IMR-90 (cell line): ENCODE measurements at places on chromosomes 7 and 10. TPM values are rescaled to one million over a fixed set of nuclear protein-coding genes. Genes with fewer than 3 reads are reported as not detected.
A peak's percentile ranks its signal among the peaks of the same experiment; 100 is the strongest.

- no peak overlapping the region for H3K4me3 ChIP-seq
- no peaks in the 10 kb centered on the region for H3K36me3 ChIP-seq
- no peak overlapping the region for H3K27ac ChIP-seq
- peaks cover 4% of the 10 kb centered on the region for H3K27me3 ChIP-seq
- DNase-seq = no peak
- H3K4me1 ChIP-seq = no peaks in the 10 kb centered on the region
These were observed 42.5 kb upstream of the FZD8 start for GRCh38 chr10:35684586-35684985.

OR2A1 gene
- total RNA-seq = not detected in 2 replicates

RBP3 gene
- not detected in 2 replicates for total RNA-seq

DNA sequence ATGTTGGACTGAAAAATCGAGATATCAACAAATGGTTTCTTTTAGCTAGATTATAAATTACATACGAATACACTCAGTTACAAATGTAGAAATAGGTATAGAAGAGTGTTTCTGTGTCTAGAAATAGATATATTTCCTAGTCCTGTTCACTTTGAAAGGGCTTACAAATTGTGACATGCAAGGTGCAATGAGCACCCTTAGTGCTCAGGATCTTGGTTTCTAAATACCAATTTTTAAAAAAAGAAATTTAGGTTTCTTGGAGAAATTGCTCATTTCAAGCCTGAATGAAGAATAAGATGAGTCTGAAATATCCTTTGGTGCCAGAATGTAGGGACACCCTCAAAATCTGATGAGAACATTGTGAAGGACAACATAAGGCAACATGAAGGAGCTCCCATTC, 306.0 kb downstream of the CRPPA start:
- no peaks in the 10 kb centered on the region for H3K36me3 ChIP-seq
- H3K27me3 ChIP-seq = no peaks in the 10 kb centered on the region
- no peak overlapping the region for H3K4me3 ChIP-seq
- no peak overlapping the region for H3K27ac ChIP-seq
- no peaks in the 10 kb centered on the region for H3K4me1 ChIP-seq
- DNase-seq = no peak

NPSR1 gene
- total RNA-seq = not detected in 2 replicates

DNA sequence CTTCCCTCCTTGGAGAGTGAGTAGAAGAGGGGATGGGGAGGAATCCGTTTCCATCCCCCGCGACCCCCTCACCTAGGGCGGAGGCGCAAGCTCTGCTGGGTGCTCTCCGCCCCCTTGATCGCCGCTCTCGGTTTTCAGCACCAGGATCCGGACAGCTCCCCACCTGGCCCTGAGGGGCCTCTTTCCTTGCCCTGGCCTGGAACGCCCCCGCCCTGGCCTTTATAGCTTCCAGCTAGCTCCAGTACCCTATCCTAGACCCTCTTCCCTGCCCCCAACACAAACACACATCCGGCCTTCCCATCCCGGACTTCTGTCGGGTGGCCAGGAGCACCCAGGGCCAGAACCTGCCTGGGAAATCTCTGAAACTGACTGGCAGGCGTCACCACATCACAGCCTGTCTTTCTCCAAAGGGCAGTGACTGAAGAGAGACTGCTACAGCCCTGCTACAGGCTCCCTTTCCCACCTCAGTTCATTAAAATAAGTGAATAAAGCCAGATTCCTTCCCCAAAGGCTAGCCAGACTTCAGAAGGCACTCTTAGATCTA, 72.3 kb upstream of the LEP start:
- H3K27me3 ChIP-seq = peaks cover 66% of the 10 kb centered on the region
- peaks cover 10% of the 10 kb centered on the region for H3K4me1 ChIP-seq
- H3K27ac ChIP-seq = no peak overlapping the region
- no peaks in the 10 kb centered on the region for H3K36me3 ChIP-seq
- H3K4me3 ChIP-seq = no peak overlapping the region

DNA sequence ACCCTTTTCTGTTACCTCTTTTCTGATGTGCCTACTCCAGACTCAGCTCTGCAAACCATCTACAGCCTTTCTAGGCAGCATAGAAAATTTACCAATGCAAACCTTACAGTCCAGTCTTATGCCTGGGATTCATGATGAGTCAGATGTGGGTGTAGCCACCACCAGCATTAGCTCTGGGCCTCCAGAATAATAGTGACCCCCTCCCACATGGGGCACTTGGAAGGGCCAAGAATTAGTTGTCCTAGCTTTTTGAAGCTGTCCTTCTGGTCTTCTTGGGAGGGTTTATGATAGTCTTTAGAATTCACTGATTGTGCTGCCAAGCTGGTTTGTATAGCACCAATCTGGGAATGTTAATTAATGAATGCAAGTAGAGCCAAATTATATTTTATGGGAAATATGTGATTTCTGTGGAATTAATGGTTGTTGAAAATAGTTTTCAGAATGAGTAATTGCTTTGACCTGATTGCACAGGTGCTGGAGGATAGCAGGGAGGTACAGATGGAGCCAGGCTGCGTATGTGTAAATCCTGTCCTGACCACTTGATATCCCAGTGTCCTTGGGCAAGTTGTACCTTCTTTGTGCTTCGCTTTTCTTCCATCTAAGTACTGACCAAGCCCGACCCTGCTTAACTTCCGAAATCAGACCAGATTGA, 94.8 kb downstream of the CPED1 start:
- peak overlapping the region; percentile 96 for H3K27ac ChIP-seq
- H3K4me3 ChIP-seq = no peak overlapping the region
- no peaks in the 10 kb centered on the region for H3K27me3 ChIP-seq
- H3K4me1 ChIP-seq = peaks cover 23% of the 10 kb centered on the region
- no peaks in the 10 kb centered on the region for H3K36me3 ChIP-seq

DNA sequence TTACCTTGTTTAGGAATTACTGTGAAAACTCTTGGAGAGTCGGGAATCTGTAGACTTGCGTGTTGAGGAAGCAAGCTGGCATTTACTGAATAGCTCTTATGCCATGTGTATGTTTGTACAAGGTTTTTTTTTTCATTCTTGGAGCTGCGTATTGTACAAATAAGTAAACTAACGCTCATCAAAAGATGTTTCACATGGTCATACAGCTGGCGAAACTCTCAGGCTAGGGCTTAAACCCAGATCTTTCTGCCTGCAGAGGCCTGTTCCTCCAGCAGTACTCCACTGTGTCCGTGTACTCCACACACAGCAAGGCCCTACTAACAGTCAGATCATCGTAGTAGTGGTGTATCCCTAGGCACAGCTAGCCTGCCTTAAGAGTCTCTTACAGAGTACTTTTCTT, 7.4 kb downstream of the EDRF1 start:
- no peaks in the 10 kb centered on the region for H3K4me1 ChIP-seq
- H3K27me3 ChIP-seq = no peaks in the 10 kb centered on the region
- peaks cover 40% of the 10 kb centered on the region for H3K36me3 ChIP-seq
- H3K4me3 ChIP-seq = no peak overlapping the region
- DNase-seq = no peak
- H3K27ac ChIP-seq = no peak overlapping the region

DYNC1I1 gene
- total RNA-seq = under 0.01 TPM in 1 of 2 replicates, not detected in the other

GRCh38 chr10:48251152-48251524, 23.4 kb downstream of the FRMPD2 start:
- no peaks in the 10 kb centered on the region for H3K36me3 ChIP-seq
- H3K27me3 ChIP-seq = peaks cover 3% of the 10 kb centered on the region; the same call in 1 of the 2 replicates
- DNase-seq = no peak

ADARB2 gene
- total RNA-seq = not detected in 2 replicates

PRKAR1B gene
- total RNA-seq = 14.7 and 15.2 TPM in 2 replicates

CUL2 gene
- 36.6 and 46.7 TPM in 2 replicates for total RNA-seq

- H3K36me3 ChIP-seq = no peaks in the 10 kb centered on the region
- no peak overlapping the region for H3K4me3 ChIP-seq
- peak; percentile 95 for DNase-seq
- no peaks in the 10 kb centered on the region for H3K27me3 ChIP-seq
- H3K4me1 ChIP-seq = peaks cover 16% of the 10 kb centered on the region
These were observed 106.6 kb upstream of the SHH start for GRCh38 chr7:155918720-155919390.

CDK1 gene
- total RNA-seq = 28.1 and 37.5 TPM in 2 replicates

PRLHR gene
- not detected in 2 replicates for total RNA-seq

DNA sequence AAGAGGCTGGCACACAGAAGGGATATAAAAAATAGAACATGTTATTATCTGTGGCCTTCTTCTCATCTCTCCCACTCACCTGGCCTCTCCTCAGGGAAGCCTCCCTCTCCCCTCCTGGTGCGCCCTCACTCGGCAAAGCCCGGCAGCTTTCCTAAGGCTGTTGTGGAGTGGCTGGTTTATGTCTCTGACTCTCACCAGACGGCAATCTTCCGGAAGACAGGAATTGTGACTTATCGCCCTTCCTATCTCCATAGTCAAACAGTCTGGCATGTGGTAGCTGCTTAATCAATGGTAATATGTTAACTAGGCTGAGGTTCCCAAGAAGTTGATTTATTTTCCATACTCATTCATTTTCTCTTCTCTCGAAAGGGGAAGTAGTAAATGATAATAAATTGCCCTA, 78.7 kb downstream of the ATXN7L1 start:
- no peak for DNase-seq
- H3K27me3 ChIP-seq = no peaks in the 10 kb centered on the region
- no peak overlapping the region for H3K4me3 ChIP-seq
- H3K27ac ChIP-seq = no peak overlapping the region

DNA sequence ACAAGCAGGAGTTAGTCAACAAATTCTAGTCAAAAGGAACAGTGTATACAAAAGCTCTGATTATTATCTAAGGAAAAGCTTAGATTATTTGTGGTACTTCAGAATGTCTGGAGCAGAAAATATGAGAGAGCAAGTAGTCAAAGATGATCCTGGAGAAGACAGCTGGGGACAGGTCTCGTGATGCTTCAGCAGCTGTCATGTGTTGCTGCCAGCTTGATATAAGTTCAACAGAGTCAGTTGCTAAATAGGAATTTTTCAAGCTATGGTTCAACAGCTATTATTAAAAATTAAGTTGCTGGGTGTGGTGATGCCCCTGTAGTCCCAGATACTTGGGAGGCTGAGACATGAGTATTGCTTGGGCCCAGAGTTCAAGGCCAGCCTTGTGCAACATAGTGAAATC, 240.0 kb upstream of the RHOBTB1 start:
- no peaks in the 10 kb centered on the region for H3K36me3 ChIP-seq
- no peaks in the 10 kb centered on the region; the same call in 1 of the 2 replicates for H3K27me3 ChIP-seq
- H3K4me3 ChIP-seq = no peak overlapping the region
- no peak for DNase-seq
- no peaks in the 10 kb centered on the region for H3K4me1 ChIP-seq

- no peak overlapping the region for H3K27ac ChIP-seq
- H3K36me3 ChIP-seq = no peaks in the 10 kb centered on the region
- H3K27me3 ChIP-seq = no peaks in the 10 kb centered on the region
These were observed 362.8 kb downstream of the PHF14 start for GRCh38 chr7:11336432-11336831.

LBX1 gene
- total RNA-seq = not detected in 2 replicates

- H3K4me3 ChIP-seq = no peak overlapping the region
- H3K27ac ChIP-seq = no peak overlapping the region
- H3K4me1 ChIP-seq = no peaks in the 10 kb centered on the region
- no peaks in the 10 kb centered on the region for H3K27me3 ChIP-seq
- no peak for DNase-seq
- H3K36me3 ChIP-seq = no peaks in the 10 kb centered on the region
These were observed 36.6 kb downstream of the SCIN start for GRCh38 chr7:12607134-12607533.

INTS15 gene
- 6.1 and 7.0 TPM in 2 replicates for total RNA-seq

- H3K27ac ChIP-seq = no peak overlapping the region
- H3K27me3 ChIP-seq = no peaks in the 10 kb centered on the region
- peaks cover 58% of the 10 kb centered on the region for H3K36me3 ChIP-seq
- H3K4me1 ChIP-seq = peaks cover 20% of the 10 kb centered on the region
These were observed 12.6 kb downstream of the TRIM8 start for GRCh38 chr10:102656791-102657371.

GRCh38 chr7:40777730-40778312, 643.0 kb downstream of the SUGCT start:
- H3K36me3 ChIP-seq = no peaks in the 10 kb centered on the region
- DNase-seq = no peak
- no peak overlapping the region for H3K4me3 ChIP-seq

- peak overlapping the region; percentile 53; the same call in 1 of the 2 replicates for H3K27ac ChIP-seq
- DNase-seq = peak; percentile 99
- no peak overlapping the region for H3K4me3 ChIP-seq
- H3K4me1 ChIP-seq = no peaks in the 10 kb centered on the region
- H3K27me3 ChIP-seq = peaks cover 1% of the 10 kb centered on the region; the same call in 1 of the 2 replicates
- H3K36me3 ChIP-seq = no peaks in the 10 kb centered on the region
These were observed 180.6 kb downstream of the SEMA3E start for GRCh38 chr7:83468251-83468739.

DNA sequence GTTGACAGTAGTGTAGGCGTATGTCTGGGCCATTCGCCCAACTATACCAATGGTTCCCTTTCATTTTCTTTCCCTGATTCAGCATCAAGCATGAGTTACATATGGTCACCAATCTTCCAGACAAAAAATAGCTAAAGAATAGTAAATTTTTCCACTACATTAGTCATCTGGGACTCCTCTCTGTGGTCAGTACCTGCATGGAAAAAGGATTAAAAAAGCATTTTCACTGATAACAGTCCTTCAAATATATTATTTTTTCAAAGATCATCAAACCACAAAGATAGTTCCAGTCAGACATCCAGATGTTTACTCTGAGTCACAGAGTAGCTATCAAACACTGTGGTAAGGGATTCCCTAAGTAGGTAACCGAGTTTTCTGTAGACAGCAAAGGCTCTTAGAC, 302.6 kb upstream of the SEMA3D start:
- no peak overlapping the region for H3K4me3 ChIP-seq
- no peaks in the 10 kb centered on the region for H3K4me1 ChIP-seq
- DNase-seq = peak; percentile 95

DNA sequence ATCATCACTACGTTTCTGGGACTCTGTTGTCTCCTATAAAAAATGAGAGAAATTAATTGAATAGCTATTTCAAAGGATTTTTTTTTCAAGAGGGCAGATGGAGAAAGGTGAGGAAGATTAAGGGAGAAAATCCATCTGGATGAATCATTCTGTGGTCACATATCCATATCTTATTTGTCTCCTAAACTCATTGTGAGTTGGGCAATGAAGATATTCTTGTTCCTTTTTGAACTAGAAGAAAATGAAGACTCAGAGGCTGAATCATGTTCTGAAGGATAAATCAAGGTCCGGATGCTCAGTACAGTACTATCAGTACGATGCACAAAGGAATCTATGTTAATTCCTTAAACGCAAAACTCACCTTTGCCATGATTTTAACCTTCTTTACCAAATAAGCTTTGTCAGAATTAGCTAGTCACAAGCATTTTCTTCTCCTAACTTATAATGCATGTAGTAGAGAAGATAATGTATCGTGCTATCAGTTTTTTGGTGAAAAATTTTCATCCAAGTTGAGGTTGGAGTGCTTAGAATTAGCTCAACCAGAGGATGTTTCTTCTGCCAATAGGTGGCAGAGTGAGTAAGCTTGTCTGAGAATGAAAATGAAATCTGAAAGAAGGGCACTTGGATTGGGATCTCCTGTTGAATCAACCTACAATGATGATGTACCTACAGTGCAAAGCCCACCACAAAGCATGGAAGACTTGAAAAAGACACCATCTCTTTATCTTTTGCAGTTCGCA, 446.9 kb downstream of the KIF20B start:
- H3K27ac ChIP-seq = no peak overlapping the region
- no peaks in the 10 kb centered on the region for H3K4me1 ChIP-seq
- no peak overlapping the region for H3K4me3 ChIP-seq
- H3K36me3 ChIP-seq = no peaks in the 10 kb centered on the region

DNA sequence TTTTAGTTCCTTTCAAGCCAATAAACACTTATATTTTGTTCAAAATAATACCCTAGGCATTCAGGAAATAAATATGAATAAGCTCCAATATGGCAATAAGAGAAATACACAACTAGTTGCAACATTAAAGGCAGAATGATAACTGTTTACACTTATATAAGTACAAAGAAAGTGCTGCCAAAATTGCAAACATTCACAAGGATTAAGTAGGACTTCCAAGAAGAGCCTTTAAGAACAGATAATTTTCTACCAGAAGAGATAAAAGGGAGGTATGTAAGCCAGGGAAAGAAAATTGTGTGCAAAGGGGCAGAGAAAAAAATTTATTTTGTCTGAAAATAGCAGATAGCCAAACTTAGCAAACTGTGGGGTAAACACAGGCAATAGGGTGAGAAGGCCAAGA, 83.8 kb downstream of the CTNNA3 start:
- no peaks in the 10 kb centered on the region for H3K27me3 ChIP-seq
- H3K4me3 ChIP-seq = no peak overlapping the region
- no peak overlapping the region for H3K27ac ChIP-seq
